Ovary (tissue), 10 donors: ENCODE measurements at places on chromosomes 5 and 9. TPM values are rescaled to one million over a fixed set of nuclear protein-coding genes. Genes with fewer than 3 reads are reported as not detected.

DNA sequence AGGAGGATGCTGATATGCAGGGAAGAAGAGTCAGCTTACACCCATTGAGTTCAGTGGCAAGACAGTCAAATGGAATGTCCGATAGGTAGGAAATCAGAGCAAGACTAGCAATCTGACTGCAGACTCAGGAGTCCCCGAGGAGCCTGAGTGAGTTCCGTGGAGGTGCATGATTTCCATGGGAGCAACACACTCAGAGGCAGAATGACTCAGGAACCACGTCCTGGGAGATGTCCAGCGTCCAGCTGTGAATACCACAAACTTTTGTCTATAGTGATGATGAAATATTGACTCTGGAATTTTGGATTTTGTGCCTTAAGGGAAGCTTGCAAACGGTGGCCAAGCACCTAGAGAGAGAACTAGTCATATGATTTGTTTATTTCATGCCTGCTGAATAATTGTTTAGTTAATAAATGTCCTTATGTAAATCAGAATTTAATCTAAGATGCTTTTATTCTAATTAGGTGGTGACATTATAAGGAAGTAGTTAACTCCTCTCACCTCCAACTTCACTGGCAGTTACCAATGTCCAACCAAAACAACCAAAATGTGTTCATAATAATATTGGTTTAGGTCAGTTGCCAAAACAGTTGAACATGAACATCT, 100.4 kb downstream of the PDE4D start:
- H3K4me3 ChIP-seq: no peak overlapping the region
- no peak for DNase-seq
- H3K36me3 ChIP-seq: no peaks in the 10 kb centered on the region
- no peak overlapping the region for H3K27ac ChIP-seq
- no peaks in the 10 kb centered on the region for H3K4me1 ChIP-seq
- no peaks in the 10 kb centered on the region for H3K27me3 ChIP-seq

Gene SLC31A2
- polyA plus RNA-seq: 5.5 TPM

GRCh38 chr9:123074628-123075027, 41.2 kb downstream of the GPR21 start:
- no peak for DNase-seq
- H3K27ac ChIP-seq: no peak overlapping the region
- H3K4me3 ChIP-seq: no peak overlapping the region
- peaks cover 10% of the 10 kb centered on the region for H3K4me1 ChIP-seq
- no peaks in the 10 kb centered on the region for H3K27me3 ChIP-seq

DNA sequence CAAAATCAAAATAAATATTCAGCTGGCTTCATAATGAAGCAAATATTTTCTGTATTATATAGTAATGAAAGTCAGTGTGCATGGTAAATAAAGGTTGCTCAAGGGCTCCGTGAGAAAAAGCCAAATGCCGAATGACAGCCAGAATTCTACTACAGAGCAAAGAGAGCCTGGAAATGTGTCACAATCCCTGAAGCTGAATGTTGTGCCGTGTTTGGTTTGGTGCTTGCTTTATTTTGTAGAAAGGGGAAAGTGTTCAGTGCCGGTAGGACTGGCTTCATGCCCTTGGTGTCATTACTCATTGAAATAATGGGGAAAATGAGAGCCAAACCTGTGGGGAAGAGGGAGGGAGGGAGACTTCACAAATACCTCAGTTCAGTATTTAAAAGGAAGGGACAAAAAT, 26.8 kb upstream of the ADAMTSL1 start:
- no peaks in the 10 kb centered on the region for H3K36me3 ChIP-seq
- H3K4me1 ChIP-seq: peaks cover 5% of the 10 kb centered on the region
- H3K27me3 ChIP-seq: no peaks in the 10 kb centered on the region
- no peak overlapping the region for H3K4me3 ChIP-seq
- peak; percentile 50 for DNase-seq
- H3K27ac ChIP-seq: peak overlapping the region; percentile 14
